Stimulated activated CD4-positive, alpha-beta T cell treated with anti-CD3 and anti-CD28 coated beads, Interleukin-1b, Interleukin-23, amount 100 ng/mL, for 4 hours (primary cell): ENCODE measurements at places on chromosomes 16 and 17.

GRCh38 chr17:21482189-21482865 lies 106.2 kb downstream of the KCNJ12 start:
- DNase-seq = no peak

- DNase-seq = no peak
Measured at GRCh38 chr17:11997972-11998233, 628 bp upstream of the ZNF18 start.

- DNase-seq = no peak
Measured at GRCh38 chr16:78749745-78750268, 650.4 kb downstream of the WWOX start.

DNA sequence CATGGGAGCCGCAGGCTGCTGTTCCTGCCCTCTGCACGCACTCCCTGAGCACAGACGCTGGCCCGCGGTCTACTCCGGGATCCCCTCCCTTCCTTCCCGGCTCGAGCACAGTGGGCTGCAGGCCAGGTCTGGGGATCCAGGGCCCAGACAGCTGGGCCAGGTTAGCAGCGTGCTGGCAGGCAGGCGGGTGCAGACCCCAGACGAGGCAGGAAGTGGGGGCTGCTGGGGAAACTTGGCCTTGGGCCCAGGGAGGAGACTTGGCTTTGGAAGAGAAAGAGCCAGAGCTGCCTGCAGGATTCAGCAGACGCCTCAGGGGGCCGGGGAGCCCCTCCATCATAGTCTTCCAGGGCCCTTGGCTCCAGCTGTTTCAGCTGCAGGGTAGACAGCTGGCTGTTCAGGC lies 30.2 kb upstream of the ABCC3 start:
- no peak for DNase-seq

- no peak for DNase-seq
Measured at GRCh38 chr17:6592173-6592572, 35.8 kb upstream of the PITPNM3 start.

DNA sequence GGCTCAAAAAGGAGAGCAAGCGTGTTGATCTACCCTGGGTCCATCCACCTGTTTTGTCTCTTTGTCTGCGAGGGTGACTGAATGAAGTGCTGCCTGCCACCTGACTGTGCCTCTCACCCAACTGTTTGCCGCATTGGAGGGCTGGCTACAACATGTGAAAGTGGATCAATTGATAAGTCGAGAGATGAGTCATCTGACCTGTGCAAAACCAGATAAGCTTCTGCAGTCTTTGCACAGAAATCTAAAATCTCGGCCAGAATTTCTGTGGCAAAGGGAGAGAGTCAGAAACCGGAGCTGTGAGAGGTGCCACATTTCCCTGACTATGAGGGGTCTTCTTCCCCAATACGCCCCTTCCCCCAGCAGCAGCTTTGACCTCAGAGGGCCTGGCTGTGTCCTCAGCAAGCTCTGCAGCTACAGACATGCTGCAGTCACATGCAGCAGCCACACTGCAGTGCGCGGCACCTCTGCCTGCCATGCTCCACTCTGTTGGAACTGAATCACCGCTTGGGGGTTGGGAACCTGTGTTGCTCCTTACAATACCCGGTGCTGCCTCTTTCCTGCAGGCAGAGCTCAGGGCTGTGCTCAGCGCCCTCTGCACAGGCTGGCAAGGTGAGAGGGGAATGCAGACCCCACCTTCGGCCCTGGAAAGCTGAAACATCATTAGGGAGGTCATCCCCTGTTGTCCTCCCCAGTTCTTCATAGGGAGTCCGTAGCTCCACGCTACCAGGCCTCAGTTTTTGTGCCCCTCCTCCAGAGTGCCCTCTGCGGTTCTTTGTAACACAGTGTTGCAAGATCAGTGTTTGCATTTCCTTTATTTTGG lies 16.2 kb upstream of the HAS3 start:
- DNase-seq = no peak

DNA sequence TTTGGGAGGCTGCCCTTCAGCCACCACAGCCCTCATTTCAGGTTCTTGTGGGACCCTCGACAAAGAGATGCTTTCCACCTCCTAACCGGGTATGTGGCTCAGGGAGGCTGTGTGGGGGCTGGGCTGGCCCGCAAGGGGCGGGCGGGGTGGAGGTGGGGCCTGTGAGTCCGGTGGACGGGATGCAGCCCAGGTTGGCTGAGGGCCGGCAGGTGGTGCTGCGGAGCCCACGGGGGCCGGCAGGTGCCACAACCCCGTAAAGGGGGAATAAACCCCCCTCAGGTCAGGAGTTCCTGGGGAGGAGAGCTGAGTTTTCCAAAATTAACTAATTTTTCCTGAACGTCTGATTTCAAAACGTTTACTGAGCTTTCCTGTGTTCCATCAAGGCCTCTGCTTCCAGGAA lies 4.9 kb upstream of the CIAO3 start:
- no peak for DNase-seq

DNA sequence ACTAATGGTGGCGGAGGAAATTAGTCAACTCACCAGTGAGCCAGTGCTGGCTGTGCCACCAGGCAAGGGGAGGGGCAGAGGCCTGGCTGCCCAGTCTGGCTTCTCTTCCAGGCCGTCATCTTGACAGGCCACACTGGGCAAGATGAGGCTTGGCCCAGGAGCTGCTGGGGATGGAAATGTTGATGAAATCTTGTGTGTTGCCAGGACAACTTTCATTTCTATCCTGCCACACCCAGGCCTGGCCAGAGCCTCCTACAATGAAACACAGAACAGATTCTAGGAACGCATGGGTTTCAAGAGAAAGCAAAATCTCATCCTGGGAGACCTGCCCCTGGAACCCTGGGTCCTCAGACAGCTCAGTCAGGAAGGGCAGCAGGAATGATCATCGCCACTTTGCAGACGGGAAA lies 9.3 kb downstream of the HEXIM2 start:
- DNase-seq = no peak

- no peak for DNase-seq
Measured at GRCh38 chr17:57138030-57138911, 53.2 kb downstream of the AKAP1 start.

DNA sequence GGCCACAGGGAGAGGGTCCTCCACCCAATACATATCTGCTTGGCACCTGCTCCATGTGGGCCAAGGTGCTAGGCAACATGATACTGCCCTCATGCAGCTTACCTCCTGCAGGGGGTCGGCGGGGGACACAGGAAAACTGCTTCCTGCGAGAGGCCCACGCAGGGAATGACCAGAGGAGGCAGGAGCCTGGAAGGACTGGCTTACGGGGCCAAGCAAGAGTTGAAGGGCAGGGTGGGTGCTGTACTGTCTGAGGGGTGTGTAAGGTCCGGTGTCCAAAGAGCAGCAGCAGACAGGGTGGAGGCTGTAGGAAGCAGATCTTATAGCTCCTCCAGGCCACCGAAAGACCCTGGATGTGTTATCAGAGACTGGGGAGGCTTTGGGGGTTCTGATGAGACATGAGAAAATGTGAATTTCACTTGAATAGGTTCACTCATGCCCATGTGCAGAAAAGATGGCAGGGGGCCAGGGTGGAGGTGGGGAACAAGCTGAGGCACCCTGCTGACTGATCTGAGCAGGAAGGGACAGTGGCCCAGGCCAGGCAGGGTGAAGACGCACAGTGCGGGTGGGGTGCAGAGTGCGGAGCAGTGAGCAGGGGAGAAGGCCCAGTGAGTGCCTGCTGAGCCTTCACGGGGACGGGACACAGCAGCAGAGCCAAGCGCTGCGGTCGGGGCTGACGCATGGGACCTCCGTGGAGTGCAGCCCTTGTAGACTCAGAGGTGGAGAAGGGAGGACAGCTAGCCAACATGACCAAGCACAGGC lies 8.3 kb downstream of the FLCN start:
- no peak for DNase-seq
